H1 (cell line): ENCODE measurements at places on chromosomes 1 and 21. TPM values are rescaled to one million over a fixed set of nuclear protein-coding genes. Genes with fewer than 3 reads are reported as not detected.

SLC16A4 gene
- 0.20 and 0.30 TPM in 2 replicates for polyA plus RNA-seq

MARK1 gene
- polyA plus RNA-seq, result 5.5 and 8.9 TPM in 2 replicates

CNR2 gene
- not detected in 2 replicates for polyA plus RNA-seq

SF3B4 gene
- polyA plus RNA-seq, result 81.1 and 114 TPM in 2 replicates

LCE2A gene
- not detected in 2 replicates for polyA plus RNA-seq

S100B gene
- 0.36 and 0.47 TPM in 2 replicates for polyA plus RNA-seq

PRDM15 gene
- 9.7 and 11.5 TPM in 2 replicates for polyA plus RNA-seq

SLAMF9 gene
- not detected in 2 replicates for polyA plus RNA-seq

PDZK1IP1 gene
- 0.17 TPM in 1 of 2 replicates, not detected in the other for polyA plus RNA-seq

VHLL gene
- polyA plus RNA-seq, result not detected in 2 replicates

CLCA4 gene
- polyA plus RNA-seq, result not detected in 2 replicates

SPRR3 gene
- not detected in 2 replicates for polyA plus RNA-seq

NR5A2 gene
- polyA plus RNA-seq, result 1.7 and 2.1 TPM in 2 replicates

EPHA8 gene
- polyA plus RNA-seq, result 8.4 and 9.5 TPM in 2 replicates

MCOLN2 gene
- polyA plus RNA-seq, result 1.5 and 1.7 TPM in 2 replicates

CRYAA gene
- polyA plus RNA-seq, result not detected in 2 replicates
